ENCODE measurements at places on chromosomes 12 and 14. TPM values are rescaled to one million over a fixed set of nuclear protein-coding genes. Genes with fewer than 3 reads are reported as not detected.

Gene SUSD6
- 57.9 TPM for total RNA-seq

Gene SMCO2
- not detected for total RNA-seq

DNA sequence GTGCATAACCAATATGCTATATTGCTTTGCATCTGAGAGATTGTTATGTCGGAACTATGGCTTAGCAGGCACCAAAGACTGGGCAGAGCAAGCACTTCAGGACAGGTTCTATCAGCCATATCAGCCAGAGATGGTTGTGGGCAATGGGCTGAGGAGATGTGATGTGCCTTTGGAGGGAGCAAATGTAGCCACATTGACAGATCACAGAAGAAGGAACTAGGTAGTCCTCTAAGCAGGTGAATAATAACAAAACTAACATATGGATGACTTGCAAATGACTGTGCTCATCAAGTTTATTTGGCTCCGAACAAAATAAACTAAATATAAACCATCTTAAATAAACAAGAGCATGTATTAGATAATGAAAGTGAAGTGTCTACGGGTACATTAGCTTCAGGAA is 291.7 kb downstream of the RMST start:
- no peak for DNase-seq

DNA sequence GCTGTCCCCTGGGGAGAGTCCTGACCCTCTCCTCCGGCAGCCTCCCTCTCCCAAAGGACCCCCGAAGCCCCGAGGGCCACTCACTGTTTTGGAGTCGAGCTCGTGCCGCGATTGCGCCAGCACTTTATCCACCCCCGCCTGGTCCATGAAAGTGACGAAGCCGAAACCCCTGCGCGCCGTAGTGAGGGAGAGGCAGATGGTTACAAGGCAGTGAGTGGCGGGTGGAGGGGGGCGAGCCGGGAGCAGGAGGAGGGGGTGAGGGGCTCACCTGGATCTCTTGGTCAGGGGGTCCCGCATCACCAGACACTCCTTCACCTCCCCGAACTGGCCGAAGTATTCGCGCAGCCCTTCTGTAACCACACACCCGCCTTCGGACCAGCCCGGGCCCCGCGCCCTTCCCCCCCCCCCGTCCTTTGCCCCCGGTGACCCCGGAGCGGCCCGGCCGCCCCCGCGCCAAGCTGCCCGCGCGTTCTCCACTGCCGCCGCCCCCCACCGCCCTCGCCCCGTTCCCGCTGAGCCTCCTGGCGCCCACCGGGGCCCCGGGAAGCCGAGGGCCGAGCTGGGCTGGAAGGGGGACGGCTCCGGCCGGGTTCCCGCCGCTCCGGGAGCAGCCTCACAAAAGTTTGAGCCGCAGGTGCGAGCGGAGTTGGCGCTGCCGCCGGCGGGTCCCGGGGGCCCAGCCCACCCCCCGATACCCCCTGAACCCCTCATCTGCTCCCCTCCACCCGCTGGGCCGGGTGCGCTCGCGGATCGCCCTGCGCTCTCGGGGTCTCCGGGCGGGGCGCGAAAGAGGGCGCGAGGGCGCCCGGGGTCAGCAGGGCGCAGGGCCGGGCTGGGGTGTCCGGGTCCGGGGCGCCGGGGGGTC is 808 bp downstream of the MSI1 start:
- DNase-seq, result peak; percentile 72

DNA sequence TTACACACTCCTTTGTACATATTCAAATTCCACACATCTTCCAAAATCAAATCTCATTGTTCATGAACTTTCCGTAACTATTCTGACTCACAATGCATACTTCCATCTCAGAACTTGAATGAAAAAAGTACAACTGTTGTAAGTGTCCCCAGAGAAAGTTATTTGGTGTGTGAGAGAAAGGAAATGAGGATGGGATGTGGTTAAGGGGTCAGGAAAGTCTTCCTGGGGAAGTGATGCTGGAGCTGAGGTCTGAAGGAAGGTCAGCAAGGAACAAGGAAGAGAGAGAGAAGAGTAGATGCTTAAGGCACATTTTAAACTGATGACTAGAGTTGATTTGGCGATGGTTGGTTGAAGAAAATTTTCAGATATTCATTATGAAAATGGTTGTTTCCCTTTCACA is 340.0 kb upstream of the STXBP6 start:
- no peak for DNase-seq
